Metanephros (tissue), 2 donors: ENCODE measurements at places on chromosomes 11 and 22. TPM values are rescaled to one million over a fixed set of nuclear protein-coding genes. Genes with fewer than 3 reads are reported as not detected.

Gene CRYAB
- 54.8 TPM for total RNA-seq

Gene CHRDL2
- total RNA-seq = 0.64 TPM

Gene LDHA
- total RNA-seq = 285 TPM

Gene MMP8
- total RNA-seq = 2.8 TPM

Gene RIBC2
- 3.2 TPM for total RNA-seq

Gene PLEKHB1
- 9.4 TPM for total RNA-seq

Gene PAMR1
- total RNA-seq = 18.7 TPM

Gene C11orf87
- total RNA-seq = 0.29 TPM

Gene TEX54
- not detected for total RNA-seq

Gene OR5A1
- total RNA-seq = not detected
